ENCODE measurements at places on chromosomes 12 and 14. TPM values are rescaled to one million over a fixed set of nuclear protein-coding genes. Genes with fewer than 3 reads are reported as not detected.

DNA sequence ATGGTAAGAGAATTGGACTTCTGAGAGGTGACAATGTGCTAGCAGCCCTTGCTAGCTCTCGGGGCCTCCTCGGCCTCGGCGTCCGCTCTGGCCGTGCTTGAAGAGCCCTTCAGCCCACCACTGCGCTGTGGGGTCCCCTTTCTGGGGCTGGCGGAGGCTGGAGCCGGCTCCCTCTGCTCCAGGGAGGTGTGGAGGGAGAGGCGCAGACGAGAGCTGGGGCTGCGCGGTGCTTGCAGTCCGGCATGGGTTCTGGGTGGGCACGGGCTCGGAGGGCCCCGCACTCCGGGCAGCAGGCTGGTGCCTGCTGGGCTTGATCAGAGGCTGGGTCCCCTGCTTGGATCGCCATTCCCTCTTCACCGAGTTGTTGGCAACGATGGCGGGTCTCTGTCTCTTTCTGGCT is 226.4 kb upstream of the AMIGO2 start:
- peaks cover 9% of the 10 kb centered on the region for H3K4me1 ChIP-seq
- H3K27me3 ChIP-seq: no peaks in the 10 kb centered on the region
- DNase-seq: no peak
- no peaks in the 10 kb centered on the region for H3K36me3 ChIP-seq
- H3K4me3 ChIP-seq: no peak overlapping the region
- H3K27ac ChIP-seq: no peak overlapping the region

DNA sequence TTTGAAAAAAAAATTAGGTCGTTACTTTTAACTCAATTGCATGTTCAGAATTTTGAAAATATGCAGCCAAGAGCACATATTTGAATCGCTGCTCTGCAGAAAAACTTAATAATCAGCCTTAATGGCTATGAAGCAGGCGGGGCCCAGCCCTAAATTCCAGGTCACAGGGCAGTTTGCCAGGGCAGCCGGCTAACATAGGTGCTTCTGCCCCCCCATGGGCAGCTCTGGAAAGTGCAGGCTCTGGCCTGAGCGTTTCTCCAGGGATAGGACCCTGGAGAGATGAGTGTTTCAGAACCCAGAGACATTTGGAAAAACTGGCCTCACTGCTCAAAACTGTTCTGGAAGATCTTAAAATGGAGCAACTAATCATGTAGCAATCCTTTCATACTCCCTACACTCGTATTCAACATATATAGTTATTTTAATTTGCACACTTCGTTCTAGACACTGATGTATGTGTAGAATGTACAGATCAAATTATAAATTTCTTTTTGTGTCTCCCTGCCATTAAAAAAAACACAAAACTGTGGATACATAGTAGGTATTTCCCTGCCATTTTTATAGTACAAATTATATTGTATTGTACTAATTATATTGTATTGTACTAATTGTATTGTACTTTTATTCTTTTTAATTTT is 26.0 kb upstream of the PTGR2 start:
- H3K4me3 ChIP-seq: no peak overlapping the region
- no peak overlapping the region for H3K27ac ChIP-seq
- peaks cover 7% of the 10 kb centered on the region for H3K4me1 ChIP-seq
- H3K36me3 ChIP-seq: no peaks in the 10 kb centered on the region
- DNase-seq: no peak
- no peaks in the 10 kb centered on the region for H3K27me3 ChIP-seq

DNA sequence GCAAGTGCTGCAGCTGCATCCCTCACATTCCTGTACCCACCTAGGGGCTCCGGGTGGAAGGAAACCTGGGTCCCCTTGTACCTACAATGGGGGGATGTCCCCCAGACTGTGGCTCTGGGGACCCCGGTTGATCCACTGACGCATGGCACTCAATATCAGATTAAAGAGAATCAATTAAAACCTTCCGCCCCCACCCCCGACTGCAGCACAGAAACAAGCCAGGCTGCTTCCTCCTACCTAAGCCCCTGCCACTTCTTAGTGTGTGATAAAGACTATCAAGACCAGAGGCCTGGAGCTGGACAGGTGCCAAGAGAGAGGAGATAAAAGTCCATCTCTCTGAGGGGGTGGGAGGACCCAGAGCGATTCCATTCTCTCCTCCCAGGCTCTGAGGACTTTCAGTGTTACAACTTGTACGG is 28.2 kb upstream of the RPLP0 start:
- H3K27me3 ChIP-seq: no peaks in the 10 kb centered on the region
- peak overlapping the region; percentile 28 for H3K4me3 ChIP-seq
- DNase-seq: no peak

CCDC92 gene
- total RNA-seq: 21.6 TPM

SLC8A3 gene
- total RNA-seq: 0.49 TPM

DNA sequence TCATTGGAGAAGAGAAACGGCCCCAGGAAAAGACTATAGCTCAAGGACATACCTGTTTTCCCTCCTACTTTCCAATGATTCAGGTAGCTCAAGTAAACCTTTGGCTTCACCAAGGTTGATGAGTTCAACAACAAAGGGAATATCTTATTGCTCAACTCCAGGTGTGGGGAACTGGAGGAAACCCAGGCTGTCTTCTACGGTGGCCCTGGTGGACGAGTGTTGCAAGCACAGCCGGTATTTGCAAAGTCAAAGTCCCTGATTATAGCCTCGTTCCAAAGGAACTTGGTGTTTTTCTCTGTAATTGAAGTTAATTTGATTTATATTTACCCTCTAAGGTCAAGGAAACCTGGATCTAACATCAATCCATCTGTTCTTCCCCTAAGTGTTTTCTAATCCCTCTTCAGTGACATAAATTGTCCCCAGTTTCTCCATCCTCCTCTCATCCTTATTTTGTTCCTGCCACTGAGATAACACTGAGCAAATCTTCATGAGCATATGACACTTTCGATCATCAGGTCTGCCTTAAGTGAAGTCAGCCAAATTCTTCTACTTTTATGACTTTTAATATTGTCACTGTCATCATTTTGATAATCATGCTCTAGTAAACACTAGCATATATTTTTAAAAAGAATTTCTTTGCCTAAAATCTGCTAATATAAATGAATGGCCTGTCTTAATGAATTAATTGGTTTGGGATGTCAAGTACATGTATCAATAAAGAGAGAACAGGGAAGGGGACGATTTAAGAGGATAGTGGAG is 174.6 kb upstream of the TBX3 start:
- no peak overlapping the region for H3K27ac ChIP-seq
- no peaks in the 10 kb centered on the region for H3K27me3 ChIP-seq
- no peak overlapping the region for H3K4me3 ChIP-seq
- no peaks in the 10 kb centered on the region for H3K4me1 ChIP-seq

- DNase-seq: no peak
- H3K4me1 ChIP-seq: no peaks in the 10 kb centered on the region
- no peaks in the 10 kb centered on the region for H3K27me3 ChIP-seq
Measured at GRCh38 chr12:45577844-45578399, 151.6 kb upstream of the ARID2 start.

DNA sequence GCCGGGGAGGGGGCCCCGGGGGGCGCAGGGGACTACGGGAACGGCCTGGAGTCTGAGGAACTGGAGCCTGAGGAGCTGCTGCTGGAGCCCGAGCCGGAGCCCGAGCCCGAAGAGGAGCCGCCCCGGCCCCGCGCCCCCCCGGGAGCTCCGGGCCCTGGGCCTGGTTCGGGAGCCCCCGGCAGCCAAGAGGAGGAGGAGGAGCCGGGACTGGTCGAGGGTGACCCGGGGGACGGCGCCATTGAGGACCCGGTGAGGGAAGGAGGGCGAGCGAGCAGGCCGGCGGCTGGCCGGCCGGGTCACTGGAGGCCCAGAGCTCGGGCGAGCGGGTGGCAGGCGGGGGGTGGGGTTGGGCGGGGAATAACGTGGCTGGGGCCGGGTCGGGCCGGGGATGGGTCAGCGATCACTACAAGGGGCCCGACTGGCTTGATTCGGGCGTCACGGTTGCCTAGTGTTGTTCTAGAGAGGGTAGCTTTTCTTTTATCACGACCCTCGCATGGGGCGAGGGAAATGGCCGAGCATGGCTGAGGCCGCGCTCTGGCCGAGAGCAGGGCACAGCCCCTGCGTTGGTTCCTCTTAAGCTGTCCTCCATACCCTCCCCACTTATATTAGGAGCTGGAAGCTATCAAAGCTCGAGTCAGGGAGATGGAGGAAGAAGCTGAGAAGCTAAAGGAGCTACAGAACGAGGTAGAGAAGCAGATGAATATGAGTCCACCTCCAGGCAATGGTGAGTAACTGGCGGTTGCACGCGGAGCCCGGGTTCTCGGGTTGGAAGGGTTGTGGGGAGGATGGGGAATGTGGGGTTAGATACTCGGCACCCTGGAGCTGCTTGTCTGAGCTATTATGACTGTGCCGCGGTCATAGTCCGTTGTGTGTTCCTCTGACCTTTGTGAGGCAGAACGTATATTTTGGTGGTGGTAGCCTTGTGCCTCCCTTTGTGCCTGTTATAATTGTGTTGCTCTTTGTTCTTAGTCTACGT is 603 bp downstream of the PABPN1 start:
- DNase-seq: no peak
- peak overlapping the region; percentile 99 for H3K4me3 ChIP-seq
- no peaks in the 10 kb centered on the region for H3K27me3 ChIP-seq
- no peaks in the 10 kb centered on the region for H3K36me3 ChIP-seq
- H3K4me1 ChIP-seq: peaks cover 26% of the 10 kb centered on the region

GRCh38 chr14:35287431-35288013 is 4.7 kb upstream of the PSMA6 start:
- no peak overlapping the region for H3K27ac ChIP-seq
- H3K36me3 ChIP-seq: no peaks in the 10 kb centered on the region
- no peak for DNase-seq
- H3K4me1 ChIP-seq: peaks cover 7% of the 10 kb centered on the region
- no peak overlapping the region for H3K4me3 ChIP-seq
- H3K27me3 ChIP-seq: no peaks in the 10 kb centered on the region

TNFAIP2 gene
- 82.7 TPM for total RNA-seq

DNA sequence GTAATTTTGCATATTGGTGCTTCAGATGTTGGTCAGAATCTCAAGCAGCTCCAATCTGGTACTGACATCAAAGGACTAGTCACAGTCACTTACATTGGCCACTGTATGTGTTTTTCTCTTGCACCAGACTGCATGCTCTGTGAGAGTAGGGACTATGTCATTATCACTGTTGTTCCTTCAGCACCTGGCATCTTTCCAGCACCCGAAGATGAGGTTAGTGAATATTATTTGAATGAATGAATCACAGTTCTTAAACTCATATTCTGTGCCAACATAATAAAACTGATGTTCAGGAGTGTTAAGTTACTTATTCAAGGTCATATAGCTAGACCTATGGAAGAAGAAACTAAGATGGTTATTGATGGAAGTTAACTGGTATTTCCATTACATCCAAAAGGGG is 204.5 kb upstream of the TBX3 start:
- H3K27ac ChIP-seq: no peak overlapping the region
- peaks cover 13% of the 10 kb centered on the region for H3K4me1 ChIP-seq
- H3K36me3 ChIP-seq: no peaks in the 10 kb centered on the region

DNA sequence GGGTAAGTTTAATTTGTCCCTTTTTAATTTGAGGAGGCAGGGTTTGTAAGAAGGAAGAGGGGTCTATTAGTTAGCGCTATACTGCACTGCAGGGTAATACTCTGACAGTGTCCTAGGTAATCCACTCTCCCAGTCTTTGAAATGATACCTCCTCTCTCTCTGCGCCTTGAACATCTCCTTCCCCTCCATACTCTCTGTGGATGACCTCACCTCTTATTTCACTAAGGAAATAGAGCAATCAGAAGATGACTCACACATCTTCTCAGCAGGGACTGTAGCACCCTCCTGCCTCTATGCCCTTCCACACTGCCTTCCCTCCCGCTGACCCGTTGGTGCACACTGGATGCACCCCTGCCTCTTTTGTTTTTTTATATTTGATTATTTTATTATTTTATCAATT is 94.2 kb downstream of the GRIP1 start:
- no peak overlapping the region for H3K27ac ChIP-seq
- H3K36me3 ChIP-seq: no peaks in the 10 kb centered on the region
- H3K4me1 ChIP-seq: no peaks in the 10 kb centered on the region

GRCh38 chr12:109625131-109625559 is 51.6 kb downstream of the MVK start:
- no peaks in the 10 kb centered on the region for H3K36me3 ChIP-seq
- no peak overlapping the region for H3K4me3 ChIP-seq
- no peaks in the 10 kb centered on the region for H3K4me1 ChIP-seq

DNA sequence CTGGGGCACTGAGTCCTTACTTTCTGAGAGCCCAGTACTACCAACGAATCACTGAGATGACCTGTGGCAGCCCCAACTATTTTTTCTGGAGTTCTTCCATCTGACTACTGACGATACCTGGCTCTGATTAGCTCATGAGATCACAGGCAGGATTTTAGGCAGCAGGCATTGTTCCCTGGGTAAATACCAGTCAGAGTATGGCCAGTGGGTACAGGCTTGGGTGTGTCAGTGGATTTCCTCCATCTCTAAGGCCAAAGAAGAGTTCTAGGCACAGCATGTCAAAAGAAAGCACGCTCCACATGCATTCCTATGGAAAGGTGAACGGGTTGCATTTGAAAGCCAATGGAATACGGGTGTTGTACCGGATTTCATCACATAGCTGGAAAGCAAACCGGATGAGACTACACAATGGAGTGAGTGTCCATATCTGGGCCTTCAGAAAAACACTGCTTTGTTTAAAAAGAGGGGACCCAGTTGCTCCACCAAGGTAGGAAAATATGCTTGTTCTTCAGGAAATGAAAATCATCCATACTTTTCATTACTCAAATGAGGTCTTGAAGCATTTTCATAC is 55.0 kb downstream of the PAX9 start:
- H3K36me3 ChIP-seq: no peaks in the 10 kb centered on the region
- no peaks in the 10 kb centered on the region for H3K4me1 ChIP-seq
- no peak overlapping the region for H3K27ac ChIP-seq

DNA sequence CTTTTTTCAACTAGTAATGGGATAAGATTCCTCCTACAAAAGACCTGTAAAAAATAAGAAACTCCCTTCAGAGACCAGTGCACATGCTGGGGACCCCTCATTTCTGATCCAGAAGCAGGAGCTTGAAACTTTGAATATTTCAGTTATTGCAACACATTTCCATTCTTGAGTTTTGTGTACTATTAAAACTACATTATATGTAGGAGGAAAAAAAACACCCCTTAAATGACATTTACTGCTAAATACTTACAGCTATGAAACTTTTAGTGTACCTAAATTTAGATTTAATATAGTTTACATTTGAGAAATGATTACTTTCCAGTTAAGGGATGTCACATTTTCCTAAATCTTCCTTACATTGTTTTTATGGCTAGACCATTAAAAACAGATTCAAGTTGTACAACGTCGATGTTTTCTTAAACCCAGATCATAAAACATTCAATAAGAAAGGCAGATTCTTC is 4.1 kb downstream of the LRIG3 start:
- H3K27ac ChIP-seq: peak overlapping the region; percentile 98
- H3K27me3 ChIP-seq: no peaks in the 10 kb centered on the region
- DNase-seq: no peak
- H3K4me1 ChIP-seq: peaks cover 49% of the 10 kb centered on the region

GRCh38 chr12:132689227-132689626 is 1.8 kb downstream of the PXMP2 start:
- DNase-seq: no peak
- no peaks in the 10 kb centered on the region for H3K27me3 ChIP-seq
- H3K27ac ChIP-seq: no peak overlapping the region
- peaks cover 23% of the 10 kb centered on the region for H3K4me1 ChIP-seq
- H3K36me3 ChIP-seq: no peaks in the 10 kb centered on the region
- H3K4me3 ChIP-seq: no peak overlapping the region
